ENCODE measurements at places on chromosomes 11 and 22.

- DNase-seq: no peak
These were observed 1.1 kb downstream of the SEPTIN5 start for GRCh38 chr22:19715188-19715930.

GRCh38 chr11:110973401-110973980 lies 261.3 kb upstream of the ARHGAP20 start:
- DNase-seq: no peak

- DNase-seq: no peak
These were observed 154.1 kb downstream of the AASDHPPT start for GRCh38 chr11:106231591-106231990.

DNA sequence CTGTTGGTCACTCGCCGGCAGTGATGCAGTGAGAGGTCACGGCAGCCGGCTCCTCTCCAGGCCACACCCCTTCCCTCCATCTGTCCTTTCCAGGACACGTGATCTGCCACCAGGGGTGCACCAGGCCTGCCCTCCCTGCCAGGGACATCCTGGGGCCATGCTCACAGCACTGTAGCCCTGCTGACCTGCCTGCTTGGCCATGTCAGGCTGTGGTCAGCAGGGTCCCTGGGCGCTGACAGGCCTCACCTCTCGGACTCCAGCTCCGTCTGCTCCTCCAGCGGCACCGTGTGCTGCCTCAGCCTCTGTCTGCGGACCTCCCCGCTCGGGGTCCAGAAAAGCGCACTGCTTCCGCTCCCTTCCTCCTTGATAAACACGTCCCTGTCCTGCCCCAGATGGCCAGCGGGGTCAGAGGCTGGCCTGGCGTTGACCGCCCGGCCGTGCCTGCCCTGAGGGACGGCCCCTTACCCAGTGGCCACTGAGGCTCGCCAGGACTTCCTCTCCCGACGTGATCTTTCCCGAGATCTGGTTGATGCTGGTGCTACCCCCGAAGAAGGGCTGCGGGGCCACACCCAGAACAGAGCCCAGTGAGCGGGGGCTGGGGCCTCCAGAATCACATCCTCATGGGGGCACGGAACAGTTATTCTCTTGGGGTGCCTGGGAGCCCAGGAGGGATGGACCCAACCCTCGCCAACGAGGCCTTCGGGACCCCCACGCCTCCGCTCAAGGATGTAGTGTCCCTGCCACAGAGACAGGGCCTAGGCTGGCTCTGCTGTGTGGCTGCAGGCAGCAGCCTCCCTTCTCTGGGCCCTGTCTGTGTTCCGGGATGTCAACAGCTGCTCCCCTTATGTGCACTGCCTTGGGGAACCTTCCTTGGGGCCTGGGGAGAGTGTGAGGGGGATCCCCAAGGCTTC lies 36.3 kb upstream of the CARS1 start:
- DNase-seq: no peak

GRCh38 chr11:8794677-8795103 lies 112.1 kb downstream of the RPL27A start:
- DNase-seq: no peak

DNA sequence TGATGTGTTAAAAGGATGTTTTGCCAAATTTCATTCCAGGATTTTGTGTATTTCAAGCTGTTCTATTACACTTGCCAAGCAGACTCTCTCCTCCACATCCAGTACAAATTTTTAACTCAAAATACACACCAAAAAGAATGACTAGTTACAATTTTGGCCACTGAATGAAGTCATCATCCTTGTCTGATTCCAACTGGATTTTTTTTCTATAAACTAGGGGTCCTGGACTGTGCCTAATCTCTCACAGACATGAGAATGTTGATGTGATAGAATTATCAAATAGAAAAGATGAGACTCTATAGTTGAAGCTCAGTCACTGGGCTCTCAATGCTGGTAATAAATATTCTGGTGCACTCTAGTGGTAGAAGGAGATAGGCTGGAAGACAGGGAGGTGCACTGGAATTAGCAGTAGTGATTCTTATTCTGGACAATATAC lies 85.8 kb downstream of the FANCF start:
- no peak for DNase-seq

GRCh38 chr11:59243633-59244032 lies 30.9 kb upstream of the MPEG1 start:
- DNase-seq: no peak

DNA sequence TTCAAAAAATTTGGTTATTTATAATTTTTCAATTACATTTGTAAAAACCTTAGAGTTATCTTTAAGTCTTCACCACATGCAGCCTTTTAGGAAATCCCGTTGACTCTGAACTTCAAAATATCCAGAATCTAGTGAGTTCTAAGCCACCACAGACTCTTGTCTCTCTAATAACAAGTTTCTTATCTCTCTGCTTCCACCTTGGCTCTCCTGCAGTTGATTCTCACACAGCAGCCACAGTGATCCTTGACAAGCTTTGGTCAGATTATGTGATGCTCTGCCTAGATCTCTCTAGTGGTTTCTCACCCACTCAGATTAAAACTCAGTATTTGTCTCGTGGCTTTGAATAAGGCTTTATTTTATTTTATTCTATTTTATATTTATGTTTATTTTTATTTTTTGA lies 8.6 kb downstream of the HSD17B12 start:
- no peak for DNase-seq

DNA sequence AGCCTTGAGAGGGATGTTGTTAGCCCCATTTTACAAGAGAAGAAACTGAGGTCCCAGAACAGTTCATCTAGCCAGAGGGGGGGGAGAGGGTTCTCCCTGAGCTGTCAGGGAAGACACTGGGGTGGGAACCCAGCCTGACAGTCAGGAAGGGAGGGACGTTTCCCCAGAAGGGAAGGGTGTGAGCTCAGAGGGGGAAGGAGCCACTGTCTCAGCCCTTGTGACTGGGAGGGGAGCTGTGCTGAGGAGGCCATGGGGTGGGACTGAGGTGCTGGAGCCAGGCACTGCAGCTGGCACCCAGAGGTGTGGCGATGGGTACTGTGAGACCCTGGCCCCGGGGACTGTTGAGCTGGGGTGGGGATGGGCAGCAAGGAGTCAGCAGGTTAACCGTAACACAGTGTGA lies 35.7 kb downstream of the DAGLA start:
- DNase-seq: no peak

- no peak for DNase-seq
These were observed 109.8 kb downstream of the ZBTB16 start for GRCh38 chr11:114169321-114169749.

GRCh38 chr11:10440401-10440800 lies 14.7 kb upstream of the AMPD3 start:
- no peak for DNase-seq

DNA sequence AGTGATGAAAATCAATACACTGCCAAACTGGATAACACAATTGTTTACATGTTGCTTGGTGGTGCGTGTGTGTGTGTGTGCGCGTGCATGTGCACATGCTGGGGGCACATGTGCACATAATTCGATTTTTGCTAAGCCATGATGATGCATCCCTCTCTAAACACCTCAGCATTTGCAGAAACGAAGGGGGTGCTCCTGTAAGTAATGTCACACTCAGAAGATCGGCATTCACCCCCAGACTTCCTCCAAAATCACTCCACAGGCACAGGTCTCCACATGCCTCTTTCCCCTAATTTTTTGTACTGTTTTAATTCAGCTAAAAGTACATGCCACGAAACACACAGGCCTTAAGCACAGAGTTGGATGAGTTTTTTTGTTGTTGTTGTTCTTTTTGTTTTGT lies 341.5 kb downstream of the SHANK2 start:
- DNase-seq: no peak

DNA sequence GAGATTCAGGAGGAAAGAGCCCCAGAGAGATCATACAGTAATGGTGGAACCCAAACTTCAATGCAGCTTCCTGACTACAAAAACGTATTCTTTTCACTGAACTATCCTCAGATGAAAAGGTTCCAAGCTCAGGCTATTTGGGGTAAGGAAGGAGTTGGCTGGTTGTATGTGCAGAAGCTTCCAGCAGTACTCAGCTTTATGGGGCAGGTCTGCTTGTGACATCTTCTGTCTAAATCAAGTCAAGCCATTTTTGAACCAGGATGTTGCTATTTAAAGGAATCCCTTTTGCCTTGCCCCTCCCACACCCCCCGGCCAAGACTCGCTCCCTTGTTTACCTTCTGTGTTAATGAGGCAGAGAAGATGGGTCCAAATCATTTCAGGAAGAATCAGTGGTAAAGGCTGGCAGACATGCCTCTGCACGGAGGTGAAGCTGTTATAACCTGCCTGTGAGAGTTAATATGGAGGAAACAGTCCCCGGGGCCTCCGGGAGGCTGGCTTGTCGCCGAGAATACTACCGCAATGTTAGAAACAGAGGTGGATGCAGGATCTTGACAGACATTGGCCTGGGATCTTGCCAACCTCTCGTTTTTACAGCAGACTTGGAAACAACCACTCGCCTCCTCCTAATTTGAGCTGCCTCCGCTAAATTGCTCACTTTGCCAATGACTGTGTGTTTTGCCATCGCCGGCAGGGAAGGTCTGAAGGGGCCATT lies 45.4 kb downstream of the TIMP3 start:
- peak; percentile 72 for DNase-seq

GRCh38 chr11:121450401-121450800 lies 1.7 kb upstream of the SORL1 start:
- DNase-seq: no peak

DNA sequence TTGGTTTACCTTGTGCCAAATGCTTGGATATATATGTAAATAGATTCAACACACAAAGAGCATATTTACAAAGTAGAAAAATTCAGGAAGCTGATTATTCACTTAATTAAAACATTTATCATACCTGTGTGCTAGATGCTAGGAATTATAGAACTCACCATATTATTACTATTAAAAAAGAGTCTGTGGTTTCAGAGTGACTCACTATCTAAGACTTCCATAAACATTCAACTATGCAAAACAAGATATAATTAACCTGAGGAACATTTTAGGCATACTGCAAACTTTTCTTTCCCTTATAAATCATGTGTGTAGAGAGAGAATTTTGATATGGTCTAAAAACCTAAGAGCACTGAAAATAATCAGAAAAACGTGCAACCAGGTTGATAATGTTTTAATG lies 27.3 kb downstream of the CTSC start:
- DNase-seq: no peak

DNA sequence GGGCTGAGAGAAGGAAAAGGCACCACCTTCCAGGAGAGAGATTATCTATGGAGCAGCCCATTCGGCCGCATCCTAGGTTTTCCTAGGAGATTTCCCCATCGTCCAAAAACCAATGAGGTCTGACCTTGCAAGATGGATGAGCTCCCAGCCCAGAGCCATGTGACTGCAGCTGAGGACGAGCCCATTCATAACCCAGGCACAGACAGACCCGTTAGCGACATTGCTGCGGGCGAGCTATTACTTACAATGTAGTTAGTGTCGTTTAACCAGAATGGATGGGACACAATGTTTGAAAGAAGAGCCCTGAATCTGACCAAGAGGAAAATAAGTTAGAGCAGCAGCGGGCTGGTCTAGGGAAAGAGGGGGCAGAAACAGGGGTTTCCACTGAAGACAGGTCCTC lies 395.9 kb upstream of the CADM1 start:
- DNase-seq: no peak

DNA sequence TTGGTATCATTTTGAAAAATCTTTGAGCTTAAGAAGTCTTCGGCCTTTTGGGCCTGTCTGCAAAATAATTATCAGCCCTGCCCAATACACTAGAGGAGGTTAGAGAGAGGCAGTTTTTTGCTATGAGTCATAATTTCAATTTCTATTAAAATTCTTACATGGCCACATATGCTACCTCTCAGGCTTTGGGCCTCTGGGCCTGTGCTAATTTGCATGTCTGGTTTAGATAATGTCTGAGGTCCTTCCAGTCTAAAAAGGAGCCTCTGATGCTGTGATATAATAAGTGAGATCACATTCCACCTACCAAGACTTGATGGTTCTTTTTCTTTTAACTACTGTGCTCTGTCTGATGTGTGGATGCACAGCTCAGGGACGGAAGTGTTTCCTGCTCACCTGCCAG lies 70.8 kb downstream of the KCNJ1 start:
- no peak for DNase-seq

DNA sequence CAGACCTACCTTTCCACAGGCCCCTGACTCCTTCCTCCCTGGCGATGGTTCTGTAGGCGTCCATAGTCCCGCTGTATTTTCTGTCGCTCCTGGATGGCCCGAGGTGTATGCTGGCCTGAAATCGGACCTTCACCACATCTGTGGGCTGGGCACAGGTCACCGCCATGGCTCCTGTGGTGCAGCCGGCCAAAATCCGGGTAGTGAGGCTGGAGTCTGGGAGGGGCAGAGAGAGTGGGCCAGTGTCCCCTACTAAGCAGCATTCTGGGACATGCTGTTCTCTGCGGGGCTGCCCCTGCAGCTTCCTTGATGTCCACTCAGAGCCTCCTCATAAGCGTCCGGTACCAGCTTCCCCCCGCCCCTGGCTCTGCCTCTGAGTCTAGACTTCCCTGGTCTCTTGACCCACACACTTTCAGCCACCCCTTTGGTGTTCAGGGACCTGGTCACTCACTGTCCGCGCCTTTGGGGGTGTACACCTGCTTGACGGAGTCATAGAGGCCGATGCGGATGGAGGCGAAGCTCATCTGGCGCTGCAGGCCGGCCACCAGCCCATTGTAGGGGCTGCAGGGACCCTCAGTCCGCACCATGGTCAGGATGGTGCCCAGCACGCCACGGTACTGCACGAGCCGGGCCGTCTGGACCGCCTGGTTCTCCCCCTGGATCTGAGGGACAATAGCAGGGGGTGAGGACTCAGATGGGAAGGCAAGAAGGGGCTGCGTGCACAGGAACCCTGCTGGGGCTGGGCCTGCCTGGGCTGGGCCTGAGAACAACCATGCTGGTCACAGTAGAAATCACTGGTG lies 3.0 kb downstream of the UCP3 start:
- DNase-seq: no peak

- DNase-seq: no peak
These were observed 21.6 kb downstream of the CYB5R2 start for GRCh38 chr11:7651700-7652099.

GRCh38 chr22:30605449-30606110 lies 1.4 kb upstream of the TCN2 start:
- no peak for DNase-seq

Measured in right hindlimb (tissue), 1 donor.